ENCODE measurements at places on chromosomes 7 and 10. TPM values are rescaled to one million over a fixed set of nuclear protein-coding genes. Genes with fewer than 3 reads are reported as not detected.

- no peak overlapping the region for H3K4me3 ChIP-seq
- no peaks in the 10 kb centered on the region for H3K27me3 ChIP-seq
- no peak for DNase-seq
- H3K4me1 ChIP-seq, result no peaks in the 10 kb centered on the region
Measured at GRCh38 chr7:90877201-90877600, 281.1 kb downstream of the CDK14 start.

GRCh38 chr7:121916211-121916610 lies 43.2 kb downstream of the PTPRZ1 start:
- no peaks in the 10 kb centered on the region for H3K4me1 ChIP-seq
- H3K27ac ChIP-seq, result no peak overlapping the region
- no peaks in the 10 kb centered on the region for H3K27me3 ChIP-seq
- H3K4me3 ChIP-seq, result no peak overlapping the region

GRCh38 chr10:24383681-24384106 lies 174.8 kb downstream of the KIAA1217 start:
- peaks cover 18% of the 10 kb centered on the region for H3K4me1 ChIP-seq
- DNase-seq, result peak; percentile 76
- H3K4me3 ChIP-seq, result peak overlapping the region; percentile 10
- no peaks in the 10 kb centered on the region for H3K36me3 ChIP-seq
- peak overlapping the region; percentile 65 for H3K27ac ChIP-seq

DNA sequence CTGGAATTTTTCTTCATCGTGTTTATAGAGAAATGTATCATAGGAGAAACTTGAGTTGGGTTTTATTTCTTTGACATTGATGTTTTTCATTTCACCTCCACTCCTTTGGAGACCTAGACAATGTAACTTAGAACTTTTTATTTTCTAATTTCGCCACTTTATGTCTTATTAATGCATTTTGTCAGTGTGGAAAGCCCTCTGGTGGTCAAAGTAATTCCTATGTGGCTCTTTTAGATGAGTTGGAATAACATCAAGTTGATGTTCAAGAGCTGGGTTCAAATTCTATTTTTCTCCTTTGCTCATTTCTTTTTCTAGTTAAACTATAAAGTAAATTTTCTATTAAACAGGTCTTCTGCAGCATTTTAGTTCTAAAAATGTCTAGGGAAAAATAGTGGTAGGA lies 478.6 kb downstream of the LRMDA start:
- no peak for DNase-seq
- no peak overlapping the region for H3K4me3 ChIP-seq
- H3K36me3 ChIP-seq, result no peaks in the 10 kb centered on the region
- no peak overlapping the region for H3K27ac ChIP-seq
- H3K27me3 ChIP-seq, result peaks cover 8% of the 10 kb centered on the region
- no peaks in the 10 kb centered on the region for H3K4me1 ChIP-seq

- peaks cover 8% of the 10 kb centered on the region for H3K4me1 ChIP-seq
- no peaks in the 10 kb centered on the region for H3K36me3 ChIP-seq
- H3K4me3 ChIP-seq, result no peak overlapping the region
- peak; percentile 41 for DNase-seq
- H3K27ac ChIP-seq, result no peak overlapping the region
Measured at GRCh38 chr7:94395141-94396036, 694 bp downstream of the COL1A2 start.

DNA sequence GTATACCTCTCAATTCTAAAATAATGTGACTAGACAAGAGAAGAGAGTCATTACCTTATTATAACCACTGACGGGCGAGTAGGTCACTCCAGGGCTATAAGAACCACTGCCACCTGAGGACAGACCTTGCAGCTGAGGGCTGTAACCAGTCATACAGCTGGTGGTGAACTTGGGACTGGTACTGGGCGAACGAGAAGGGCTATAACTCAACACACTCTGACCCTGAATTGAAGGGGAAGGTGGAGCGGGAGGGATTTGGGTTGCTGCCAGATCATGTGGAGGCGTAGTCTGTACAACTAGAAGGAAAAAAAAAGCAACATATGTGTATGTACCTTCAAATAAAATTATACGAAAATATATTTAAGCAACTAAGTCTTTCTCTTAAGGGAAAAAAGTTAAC lies 3.4 kb downstream of the TMEM209 start:
- H3K4me3 ChIP-seq, result no peak overlapping the region
- peaks cover 50% of the 10 kb centered on the region for H3K36me3 ChIP-seq
- DNase-seq, result no peak
- H3K27ac ChIP-seq, result no peak overlapping the region
- peaks cover 39% of the 10 kb centered on the region for H3K4me1 ChIP-seq

DNA sequence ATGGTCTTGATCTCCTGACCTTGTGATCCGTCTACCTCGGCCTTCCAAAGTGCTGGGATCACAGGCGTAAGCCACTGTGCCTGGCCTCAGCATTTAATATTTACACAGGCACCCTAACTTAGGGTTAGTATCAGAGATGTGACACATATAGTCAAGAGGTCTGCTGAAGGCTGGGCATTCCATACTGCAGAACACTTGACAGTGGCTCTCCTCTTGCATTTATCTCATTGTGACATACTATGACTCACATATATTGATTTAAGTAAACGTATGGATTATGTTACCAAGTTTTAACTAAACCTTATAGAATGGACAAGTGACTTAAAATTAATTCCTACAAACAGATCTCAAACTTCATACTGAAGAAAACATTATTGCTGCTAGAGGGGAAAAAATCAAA lies 36.6 kb downstream of the BRAF start:
- no peak overlapping the region for H3K4me3 ChIP-seq
- H3K36me3 ChIP-seq, result peaks cover 1% of the 10 kb centered on the region
- no peak overlapping the region for H3K27ac ChIP-seq
- no peaks in the 10 kb centered on the region for H3K27me3 ChIP-seq
- H3K4me1 ChIP-seq, result peaks cover 55% of the 10 kb centered on the region
- no peak for DNase-seq

- peaks cover 5% of the 10 kb centered on the region for H3K27me3 ChIP-seq
- no peak for DNase-seq
- H3K4me1 ChIP-seq, result no peaks in the 10 kb centered on the region
Measured at GRCh38 chr7:95240921-95241320, 83.4 kb downstream of the PON1 start.

- H3K4me3 ChIP-seq, result no peak overlapping the region
- peaks cover 14% of the 10 kb centered on the region for H3K4me1 ChIP-seq
- DNase-seq, result no peak
- no peaks in the 10 kb centered on the region for H3K27me3 ChIP-seq
- H3K27ac ChIP-seq, result no peak overlapping the region
- H3K36me3 ChIP-seq, result peaks cover 53% of the 10 kb centered on the region
Measured at GRCh38 chr10:839550-840205, 91.8 kb downstream of the LARP4B start.

DNA sequence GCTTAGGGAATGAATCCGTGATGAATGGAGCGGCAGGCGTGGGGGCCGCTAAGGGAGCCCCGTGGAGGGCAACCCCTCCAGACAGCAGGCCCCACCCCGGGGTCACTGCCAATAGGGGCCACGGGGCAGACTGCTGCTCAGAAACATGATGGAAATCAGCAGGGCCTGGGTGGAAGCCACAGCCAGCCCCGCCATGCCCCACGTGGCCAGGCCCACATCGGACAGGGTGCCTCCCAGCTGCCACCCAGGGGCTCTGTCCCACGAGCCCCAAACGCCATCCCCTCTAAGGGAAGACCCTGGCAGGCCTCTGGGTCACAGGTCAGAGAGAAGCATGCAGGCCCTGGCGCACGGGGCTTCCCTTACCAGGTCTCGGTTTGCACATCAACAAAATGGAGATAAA lies 28.4 kb downstream of the TNRC18 start:
- peaks cover 23% of the 10 kb centered on the region for H3K4me1 ChIP-seq
- no peaks in the 10 kb centered on the region for H3K27me3 ChIP-seq
- peak overlapping the region; percentile 5 for H3K27ac ChIP-seq

DNA sequence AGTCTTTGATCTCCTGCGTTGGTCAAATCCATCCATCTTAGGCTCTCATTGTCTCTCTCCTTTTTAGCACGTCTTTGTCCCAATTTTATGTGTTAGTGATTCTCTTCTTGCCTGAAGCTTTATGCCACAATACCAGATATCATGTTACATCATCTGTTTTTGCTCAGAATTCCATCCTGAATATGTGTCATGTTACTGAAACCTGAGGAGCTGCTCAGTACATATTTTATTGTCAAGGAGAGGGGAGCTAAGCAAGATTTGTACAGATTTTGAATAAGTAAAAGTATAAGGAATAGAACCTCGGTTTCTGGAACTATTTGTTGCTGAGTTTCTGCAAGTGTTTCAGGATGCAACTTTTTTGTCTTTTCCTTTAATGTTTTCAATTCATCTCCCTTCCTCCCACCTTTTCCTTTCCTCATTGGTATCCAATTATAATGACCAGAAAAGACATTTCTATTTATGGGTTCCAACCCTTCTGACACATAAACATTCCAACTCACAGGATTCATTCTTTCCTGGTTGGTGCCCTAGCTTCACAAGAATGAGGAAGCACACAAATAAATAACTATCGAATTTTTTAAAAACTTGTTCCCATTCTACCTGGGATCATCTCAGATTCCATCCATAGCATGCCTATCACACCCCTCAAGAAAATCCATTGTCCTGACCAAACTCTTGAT lies 291.8 kb downstream of the CRPPA start:
- H3K27ac ChIP-seq, result no peak overlapping the region
- H3K27me3 ChIP-seq, result no peaks in the 10 kb centered on the region
- no peaks in the 10 kb centered on the region for H3K4me1 ChIP-seq
- no peak overlapping the region for H3K4me3 ChIP-seq

- H3K36me3 ChIP-seq, result no peaks in the 10 kb centered on the region
- no peak overlapping the region for H3K4me3 ChIP-seq
- no peaks in the 10 kb centered on the region for H3K4me1 ChIP-seq
- no peak for DNase-seq
- H3K27me3 ChIP-seq, result no peaks in the 10 kb centered on the region
- no peak overlapping the region for H3K27ac ChIP-seq
Measured at GRCh38 chr10:58854811-58855210, 321.6 kb upstream of the PHYHIPL start.

DNA sequence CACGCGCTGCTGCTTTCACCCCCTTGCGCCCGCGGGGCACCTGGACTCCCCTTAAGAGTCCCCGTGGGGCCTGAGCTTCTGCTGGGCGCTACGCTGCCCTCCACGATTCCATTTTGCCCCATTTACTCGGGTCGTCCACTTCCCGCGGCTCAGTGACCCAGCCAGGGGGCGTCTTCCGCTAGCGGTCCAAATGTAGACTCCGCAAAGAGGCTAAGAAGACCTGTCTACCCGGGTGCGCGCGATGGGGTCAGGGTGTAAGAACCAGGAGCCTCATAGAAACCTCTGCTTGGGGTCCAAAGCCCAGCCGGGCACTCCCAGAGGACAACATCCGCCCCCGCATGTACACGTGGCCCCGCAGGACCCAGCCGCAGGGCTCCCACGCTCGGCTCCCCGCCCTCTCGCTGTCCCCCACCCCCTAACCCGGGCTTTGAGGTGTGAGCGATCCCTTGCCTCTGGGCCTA lies 5.2 kb upstream of the HMX2 start:
- peaks cover 55% of the 10 kb centered on the region for H3K4me1 ChIP-seq
- H3K27me3 ChIP-seq, result peaks cover 88% of the 10 kb centered on the region
- peak; percentile 25 for DNase-seq
- no peak overlapping the region for H3K27ac ChIP-seq

- H3K27me3 ChIP-seq, result peaks cover 5% of the 10 kb centered on the region
- peaks cover 4% of the 10 kb centered on the region for H3K4me1 ChIP-seq
- DNase-seq, result no peak
- H3K27ac ChIP-seq, result no peak overlapping the region
Measured at GRCh38 chr7:42263971-42264370, 27.0 kb upstream of the GLI3 start.

GRCh38 chr10:22646388-22646853 lies 68.0 kb downstream of the PIP4K2A start:
- DNase-seq, result no peak
- peaks cover 24% of the 10 kb centered on the region for H3K36me3 ChIP-seq
- H3K4me1 ChIP-seq, result peaks cover 87% of the 10 kb centered on the region

GRCh38 chr7:5692112-5692844 lies 89.2 kb downstream of the RNF216 start:
- no peaks in the 10 kb centered on the region for H3K27me3 ChIP-seq
- DNase-seq, result peak; percentile 66
- peak overlapping the region; percentile 46 for H3K4me3 ChIP-seq
- H3K4me1 ChIP-seq, result peaks cover 97% of the 10 kb centered on the region

- no peak overlapping the region for H3K27ac ChIP-seq
- no peaks in the 10 kb centered on the region for H3K4me1 ChIP-seq
- no peaks in the 10 kb centered on the region for H3K36me3 ChIP-seq
Measured at GRCh38 chr7:130297628-130298543, 4.9 kb downstream of the CPA4 start.

DNA sequence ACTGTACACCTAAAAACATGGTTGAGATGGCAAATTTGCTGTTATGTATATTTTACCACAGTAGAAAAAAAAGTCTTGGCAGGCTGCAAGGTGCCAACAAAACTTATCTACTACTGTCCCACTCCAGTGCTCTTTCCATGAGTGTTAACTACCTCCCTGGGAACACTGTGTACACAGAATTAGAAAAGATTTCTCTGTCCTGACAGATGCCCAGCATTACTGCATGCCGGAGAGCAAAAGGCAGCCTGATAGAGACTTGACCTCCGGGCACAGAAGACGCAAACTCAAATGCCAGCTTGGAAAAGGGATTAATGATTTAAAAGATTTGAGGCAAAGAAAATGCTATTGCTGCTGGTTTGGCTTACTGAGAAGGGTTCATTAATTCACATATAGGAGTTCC lies 228.8 kb downstream of the TMEM178B start:
- H3K36me3 ChIP-seq, result no peaks in the 10 kb centered on the region
- DNase-seq, result no peak
- H3K4me1 ChIP-seq, result no peaks in the 10 kb centered on the region

GRCh38 chr10:128476845-128477244 lies 350.6 kb upstream of the MKI67 start:
- H3K27ac ChIP-seq, result no peak overlapping the region
- no peak for DNase-seq
- no peaks in the 10 kb centered on the region for H3K4me1 ChIP-seq
- no peaks in the 10 kb centered on the region for H3K27me3 ChIP-seq
- H3K4me3 ChIP-seq, result no peak overlapping the region

Gene C10orf53
- not detected for total RNA-seq

Gene NPS
- not detected for total RNA-seq

Gene BTBD16
- total RNA-seq, result not detected

Gene ACSM6
- not detected for total RNA-seq

Gene RNF32
- 0.71 TPM for total RNA-seq
